ENCODE measurements at places on chromosomes 3 and 15.
A peak's percentile ranks its signal among the peaks of the same experiment; 100 is the strongest.

DNA sequence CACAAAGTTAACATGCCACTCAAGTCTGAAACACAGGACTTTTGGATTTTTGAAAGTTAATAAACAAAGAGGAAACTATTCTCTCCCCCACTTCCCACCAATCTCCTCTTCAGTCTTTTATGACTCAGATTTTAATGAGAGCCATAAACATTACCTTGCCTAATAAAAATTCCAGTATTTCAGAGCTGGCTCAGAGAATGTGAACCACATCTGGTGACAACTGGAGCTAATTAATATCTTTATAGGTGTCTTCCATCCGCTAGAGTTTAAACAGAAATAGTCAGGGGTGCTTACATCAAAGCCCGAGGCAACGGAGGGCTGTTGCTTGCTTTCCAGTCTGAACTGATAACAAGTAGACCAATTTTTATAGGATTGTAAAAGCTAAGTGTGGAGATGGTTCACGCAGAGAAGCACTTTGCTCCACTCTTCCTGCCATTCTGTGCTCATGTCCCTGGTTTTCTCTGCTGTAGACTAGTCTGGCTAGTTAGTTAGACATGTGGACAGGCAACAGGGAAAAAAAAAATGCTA is 363.6 kb downstream of the NR2F2 start:
- peak; percentile 49 for DNase-seq

- no peak for DNase-seq
These were observed 71.8 kb upstream of the HACD2 start for GRCh38 chr3:123656691-123657090.

GRCh38 chr3:177553579-177553978 is 356.3 kb upstream of the TBL1XR1 start:
- no peak for DNase-seq

GRCh38 chr3:16506884-16507577 is 6.5 kb downstream of the RFTN1 start:
- no peak for DNase-seq

DNA sequence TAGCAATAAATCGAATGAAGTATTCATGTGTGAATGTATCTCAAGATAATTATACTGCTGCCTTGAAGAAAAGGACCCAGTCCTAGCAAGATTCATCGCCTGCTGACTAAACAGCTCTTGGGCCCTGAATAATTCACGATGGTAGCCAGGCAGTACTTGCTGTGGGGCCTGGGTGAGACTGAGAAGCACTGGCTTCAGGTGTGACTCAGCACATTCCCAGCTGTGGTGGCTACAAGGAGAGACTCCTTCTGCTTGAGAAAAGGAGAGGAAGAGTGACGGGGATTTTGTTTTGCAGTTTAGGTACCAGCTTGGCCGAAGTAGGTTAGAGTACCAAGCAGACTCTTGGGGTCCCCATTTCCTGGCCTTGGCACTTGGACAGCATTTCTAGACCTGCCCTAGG is 47.6 kb upstream of the CD200R1L start:
- peak; percentile 9 for DNase-seq

DNA sequence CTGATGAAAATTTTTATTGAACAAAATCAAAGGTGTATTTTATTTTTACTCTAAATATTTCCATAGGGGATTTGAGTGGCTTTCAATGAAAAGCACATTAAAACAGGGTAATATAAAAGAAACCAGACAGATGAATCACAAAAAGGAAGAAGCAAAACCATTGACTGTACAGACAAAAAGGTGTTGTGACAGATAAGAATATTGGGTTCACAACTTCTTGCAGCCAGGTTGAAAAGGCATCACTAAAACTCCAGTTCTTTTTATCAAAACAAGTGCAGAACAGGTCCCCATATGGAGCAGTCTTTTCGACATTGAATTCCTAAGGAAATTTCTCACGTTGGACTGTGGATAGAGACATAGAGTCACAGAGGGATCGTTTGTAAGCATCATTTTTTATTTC is 53.8 kb downstream of the AGTR1 start:
- no peak for DNase-seq

DNA sequence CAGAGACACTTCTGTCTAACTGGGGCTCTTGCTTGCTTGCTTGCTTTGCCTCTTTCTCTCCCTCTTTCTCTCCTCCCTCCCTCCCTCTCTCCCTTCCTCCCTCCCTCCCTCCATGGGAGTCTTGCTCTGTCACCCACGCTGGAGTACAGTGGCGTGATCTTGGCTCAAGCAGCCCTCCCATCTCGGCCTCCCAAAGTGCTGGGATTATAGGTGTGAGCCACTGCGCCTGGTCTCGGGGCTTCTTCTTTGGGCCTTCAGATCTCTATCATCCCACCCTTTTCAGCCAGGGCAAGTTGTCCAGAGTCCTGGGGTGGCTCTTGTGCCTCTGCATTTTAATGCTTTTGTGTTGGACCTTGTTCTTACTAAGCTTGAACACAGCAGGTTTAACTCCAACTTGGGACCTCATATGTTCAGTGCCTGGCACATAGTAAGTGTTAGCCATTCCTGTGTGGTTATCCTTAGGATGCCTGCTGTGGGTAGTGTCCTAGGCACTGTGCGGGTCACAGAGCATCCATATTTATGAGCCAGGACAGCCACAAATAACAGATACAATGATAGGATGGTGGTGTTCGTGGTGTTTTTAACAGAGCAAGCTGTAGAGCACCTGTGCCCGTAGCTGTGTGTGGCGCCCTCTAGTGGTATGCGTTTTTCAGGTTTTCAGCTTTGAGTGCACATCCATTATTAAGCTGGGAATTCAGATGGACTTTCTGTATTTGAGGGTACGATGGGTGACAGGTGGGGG is 75.1 kb downstream of the CCK start:
- peak; percentile 63 for DNase-seq

DNA sequence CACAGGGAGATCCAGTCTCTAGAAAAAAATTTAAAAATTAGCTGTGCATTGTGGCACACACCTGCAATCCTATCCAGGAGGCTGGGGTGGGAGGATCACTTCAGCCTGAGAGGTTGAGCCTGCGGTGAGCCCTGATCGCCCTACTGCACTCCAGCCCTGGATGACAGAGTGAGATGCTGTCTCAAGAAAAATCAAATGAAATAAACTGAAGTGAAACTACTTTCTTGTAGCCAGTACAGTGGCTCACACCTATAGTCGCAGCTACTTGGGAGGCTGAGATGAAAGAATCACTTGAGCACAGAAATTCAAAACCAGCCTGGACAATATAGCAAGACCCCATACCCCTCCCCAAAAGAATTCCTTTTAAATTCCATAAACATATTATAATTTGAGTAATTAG is 35.4 kb downstream of the SMARCC1 start:
- no peak for DNase-seq

DNA sequence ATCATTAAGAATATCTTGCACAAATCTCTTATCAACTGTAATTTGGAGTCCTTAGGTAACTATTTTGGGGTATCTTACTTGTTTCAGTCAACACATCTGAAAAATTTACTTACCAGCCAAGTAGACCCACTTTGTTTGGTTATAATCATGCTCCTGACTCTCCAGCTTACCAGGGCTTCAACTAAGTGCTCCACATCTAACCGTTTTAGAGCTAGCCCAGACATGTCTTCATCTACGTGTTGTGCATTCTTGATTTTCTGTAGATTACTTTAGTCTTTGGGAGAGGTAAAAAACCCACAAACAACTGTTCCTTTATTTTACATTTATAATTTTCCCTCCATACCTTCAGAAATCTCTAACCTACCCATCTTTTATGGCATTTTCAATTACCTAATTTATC is 17.2 kb downstream of the EAF2 start:
- DNase-seq: no peak

DNA sequence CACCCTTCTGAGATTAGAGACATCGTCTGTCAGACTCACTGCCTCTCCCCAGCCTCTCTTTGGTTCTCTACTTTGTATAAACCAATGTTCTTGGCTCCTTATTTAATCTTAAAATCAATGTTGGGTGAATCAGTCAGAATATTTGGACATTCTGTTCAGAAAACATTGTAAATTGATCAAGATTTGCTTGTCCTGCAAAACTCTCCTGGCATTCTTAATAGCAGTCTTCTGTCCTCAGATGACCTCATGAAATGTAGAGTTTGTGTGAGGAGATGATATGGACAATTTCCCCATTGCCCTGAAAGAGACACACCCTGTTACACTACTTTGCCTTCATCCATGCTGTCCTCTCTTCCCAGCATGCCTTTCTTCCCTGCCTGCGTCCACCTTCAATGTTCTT is 33.6 kb downstream of the CD200R1L start:
- DNase-seq: peak; percentile 24

- no peak for DNase-seq
These were observed 134.8 kb downstream of the AKAP13 start for GRCh38 chr15:85515212-85515611.

GRCh38 chr15:70337277-70338186 is 239.8 kb upstream of the TLE3 start:
- peak; percentile 44 for DNase-seq

- peak; percentile 34 for DNase-seq
These were observed 328.0 kb downstream of the NLGN1 start for GRCh38 chr3:173725507-173725906.

DNA sequence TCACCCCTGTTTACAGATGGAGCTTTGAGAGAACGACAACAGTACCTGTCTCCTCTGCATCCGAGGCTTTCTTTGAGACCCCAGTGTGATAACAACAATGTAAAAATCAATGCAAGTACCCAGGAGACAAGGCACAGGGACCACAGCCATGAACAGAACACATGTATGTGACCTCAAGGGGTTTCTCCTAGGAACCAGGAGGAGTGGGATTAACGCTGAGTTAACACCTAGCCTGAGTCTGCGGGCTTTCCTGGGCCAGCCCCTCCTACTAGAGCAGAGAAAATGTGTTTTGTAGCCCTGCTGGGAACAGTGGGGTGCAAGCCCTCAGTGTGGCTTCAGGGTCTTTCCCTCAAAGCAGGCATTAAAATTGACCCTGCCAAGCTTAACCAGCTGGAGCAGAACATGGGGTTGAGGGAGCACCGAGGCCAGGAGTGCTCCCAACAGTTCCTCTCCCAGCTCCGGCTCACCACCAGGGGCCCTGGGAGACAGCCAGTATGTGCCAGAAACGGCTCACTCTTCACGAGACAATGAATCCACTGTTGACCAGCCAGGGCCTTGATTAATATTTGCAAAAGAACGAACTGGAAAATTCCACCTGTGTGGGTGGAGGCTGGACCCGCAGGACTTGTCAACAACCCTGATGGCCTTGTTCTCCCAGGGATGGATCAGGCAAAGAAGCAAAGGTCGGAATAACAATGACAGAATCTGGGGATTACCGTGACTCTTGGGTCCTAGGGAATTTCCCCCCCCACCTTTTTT is 3.6 kb downstream of the CHDH start:
- no peak for DNase-seq

GRCh38 chr3:549636-550035 is 353.1 kb downstream of the CHL1 start:
- no peak for DNase-seq

DNA sequence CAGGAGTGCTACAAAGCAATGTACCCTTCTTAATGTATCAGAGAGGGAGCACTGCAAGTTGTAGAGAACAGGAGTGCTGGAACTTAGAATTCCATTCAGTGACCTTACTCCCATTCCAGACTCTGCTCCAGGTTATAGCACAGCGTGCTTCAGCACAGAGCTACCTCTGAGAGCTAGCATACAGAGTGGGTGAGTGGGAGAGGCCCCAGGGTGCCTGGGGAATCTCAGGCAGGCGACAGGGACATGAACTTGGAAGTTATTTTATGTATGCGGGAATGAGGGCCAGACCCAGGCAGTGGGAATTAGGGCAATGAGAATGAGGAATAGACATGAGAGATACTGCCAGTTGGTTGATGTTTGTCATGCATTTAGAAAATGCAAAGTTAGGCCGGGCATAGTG is 3.7 kb upstream of the KNG1 start:
- DNase-seq: no peak

DNA sequence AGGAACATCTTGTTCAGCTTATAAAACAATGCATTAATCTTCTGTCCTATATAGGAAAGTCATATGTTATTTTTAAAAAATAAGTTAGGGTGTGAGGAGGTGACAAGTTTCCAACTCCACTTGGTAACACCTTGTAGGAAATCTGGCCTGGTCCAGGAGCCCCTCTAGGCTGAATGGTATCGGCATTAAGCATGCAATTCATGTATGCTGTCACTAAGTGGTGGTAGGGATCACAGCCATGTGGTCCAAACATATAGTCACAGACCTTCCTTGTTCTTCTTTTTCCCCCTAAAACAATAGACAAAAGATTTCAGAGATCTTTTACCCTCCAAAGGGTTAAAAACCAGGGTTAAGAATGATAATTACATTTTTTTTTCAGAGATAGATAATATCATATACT is 4.2 kb upstream of the APBA2 start:
- peak; percentile 7 for DNase-seq

- DNase-seq: peak; percentile 93
These were observed 27.6 kb upstream of the CXCR6 start for GRCh38 chr3:45915518-45916231.

DNA sequence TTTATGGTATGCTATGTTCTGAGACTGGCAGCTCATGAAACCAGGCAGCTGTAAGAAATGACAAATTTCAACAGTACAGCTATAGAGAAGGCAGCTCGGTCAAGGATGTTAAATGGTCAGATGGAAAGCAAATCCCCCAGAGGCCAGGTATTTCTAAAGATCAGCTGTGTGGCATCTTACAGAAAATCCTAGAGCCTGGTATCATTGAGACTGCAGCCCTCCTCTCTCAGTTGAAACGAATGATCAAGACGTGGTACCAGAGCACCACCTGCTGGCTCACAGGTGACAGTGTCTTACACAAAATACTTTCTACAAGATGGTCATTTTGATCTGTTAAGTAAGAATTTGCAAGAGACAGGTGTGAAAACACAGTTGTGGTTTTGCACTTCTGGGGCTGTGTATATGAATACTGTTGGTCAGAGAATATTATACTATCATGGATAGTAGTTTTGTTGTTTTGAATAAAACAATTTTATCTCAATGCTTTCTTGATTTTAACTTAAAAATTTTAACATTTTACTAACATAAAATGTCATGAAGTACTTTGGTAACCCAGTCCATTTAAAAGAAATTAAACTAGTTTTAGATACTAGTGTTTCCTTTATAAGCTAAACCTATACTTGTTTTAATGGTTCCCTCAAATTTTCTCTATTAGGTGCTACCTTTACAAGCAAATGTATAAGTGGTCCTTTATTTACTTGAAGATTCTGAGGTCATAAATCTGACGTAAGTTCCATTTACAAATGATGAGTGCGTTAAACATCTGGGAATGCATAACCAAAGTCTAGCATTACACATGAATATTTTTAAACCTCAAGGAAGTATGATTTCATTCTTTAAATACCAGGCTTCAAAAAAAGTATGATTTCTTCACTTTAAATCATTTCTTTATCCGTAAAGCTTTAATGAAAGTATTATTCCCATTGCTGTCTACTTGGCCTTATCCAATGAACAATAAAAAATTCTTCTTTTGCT is 121.8 kb downstream of the PDZRN3 start:
- peak; percentile 73 for DNase-seq

Measured in mesenchymal stem cell (in vitro differentiated cells and primary cell).